ENCODE measurements at places on chromosomes 1 and 21. TPM values are rescaled to one million over a fixed set of nuclear protein-coding genes. Genes with fewer than 3 reads are reported as not detected.

DNA sequence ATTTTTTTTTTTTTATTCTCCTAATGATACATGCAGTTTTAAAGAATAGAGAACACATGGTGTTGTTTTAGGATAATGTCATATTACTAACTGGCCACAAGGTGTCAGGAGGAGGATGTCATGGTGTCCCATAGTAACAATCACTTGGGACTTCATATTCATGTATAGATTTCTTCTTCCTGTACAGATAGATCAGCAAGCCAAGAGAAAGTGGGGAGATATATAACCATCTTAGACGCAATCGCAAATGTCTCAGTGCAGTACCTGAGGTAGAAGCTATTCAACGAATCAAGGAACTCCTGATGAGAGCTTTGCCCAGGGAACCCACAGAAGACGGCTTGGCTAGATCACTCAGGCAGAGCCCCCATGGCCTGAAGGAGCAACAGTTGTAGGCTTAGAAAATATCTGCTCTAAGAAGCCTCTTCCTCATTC, 12.3 kb downstream of the OR2T11 start:
- no peaks in the 10 kb centered on the region for H3K36me3 ChIP-seq
- no peak overlapping the region for H3K4me3 ChIP-seq
- H3K4me1 ChIP-seq = no peaks in the 10 kb centered on the region
- peak; percentile 17 for DNase-seq
- H3K27me3 ChIP-seq = no peaks in the 10 kb centered on the region
- H3K27ac ChIP-seq = no peak overlapping the region

DNA sequence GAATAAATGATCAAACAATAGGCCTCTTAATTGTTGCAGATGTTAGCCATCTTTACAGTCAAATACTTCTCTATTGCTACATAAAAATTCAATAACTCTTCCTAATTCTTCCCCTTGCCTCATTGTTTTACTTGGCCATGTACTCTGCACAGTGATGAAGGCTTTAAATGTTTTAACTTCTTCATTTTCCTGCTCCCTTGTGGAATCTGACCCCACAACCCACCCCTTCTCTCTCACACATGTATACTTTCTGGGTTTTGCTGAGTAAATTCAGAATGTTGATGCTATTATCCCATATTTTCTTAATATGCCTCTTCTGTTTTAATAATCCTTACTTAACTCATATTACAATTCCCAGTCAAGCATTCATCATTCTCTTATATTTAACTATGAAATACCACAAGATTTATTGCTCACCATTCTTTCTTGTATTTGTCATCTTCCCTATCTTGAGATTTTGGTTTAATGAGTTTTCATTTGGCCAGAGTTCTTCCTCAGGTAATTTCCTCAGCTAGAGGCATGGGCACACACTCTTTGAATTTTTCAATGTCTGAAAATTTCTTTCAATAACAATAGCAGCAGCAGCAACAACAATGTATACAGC, 327.8 kb upstream of the USP24 start:
- H3K27ac ChIP-seq = no peak overlapping the region
- H3K27me3 ChIP-seq = no peaks in the 10 kb centered on the region
- no peak overlapping the region for H3K4me3 ChIP-seq
- H3K36me3 ChIP-seq = no peaks in the 10 kb centered on the region
- H3K4me1 ChIP-seq = no peaks in the 10 kb centered on the region

DNA sequence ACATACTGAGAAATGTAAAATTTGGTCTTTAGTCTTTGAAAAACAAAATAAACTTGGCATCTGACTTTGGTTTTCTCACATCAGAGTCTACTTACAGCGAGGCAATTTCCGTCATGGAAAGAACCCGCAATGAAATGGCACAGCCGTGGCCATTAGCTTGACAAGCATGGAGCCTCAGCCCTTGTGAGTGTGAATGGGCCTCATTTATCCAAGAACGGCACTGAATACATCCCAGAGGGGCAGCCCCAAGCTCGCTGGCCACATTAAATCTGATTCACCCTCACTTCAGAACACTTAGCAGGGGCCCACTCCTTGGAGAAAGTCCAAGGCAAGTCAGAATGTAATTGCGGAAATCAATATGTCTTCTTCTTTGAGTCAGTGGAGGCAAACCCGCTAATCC, 64.8 kb downstream of the ERG start:
- H3K4me1 ChIP-seq = no peaks in the 10 kb centered on the region
- H3K4me3 ChIP-seq = no peak overlapping the region
- H3K27ac ChIP-seq = no peak overlapping the region
- H3K36me3 ChIP-seq = no peaks in the 10 kb centered on the region

- no peaks in the 10 kb centered on the region for H3K27me3 ChIP-seq
- no peak overlapping the region for H3K27ac ChIP-seq
- H3K4me1 ChIP-seq = no peaks in the 10 kb centered on the region
- H3K4me3 ChIP-seq = no peak overlapping the region
- no peaks in the 10 kb centered on the region for H3K36me3 ChIP-seq
These were observed 28.7 kb downstream of the FCRL3 start for GRCh38 chr1:157671895-157672294.

GRCh38 chr1:94646141-94646643, 104.6 kb upstream of the F3 start:
- no peak overlapping the region for H3K4me3 ChIP-seq
- peaks cover 3% of the 10 kb centered on the region for H3K4me1 ChIP-seq
- H3K36me3 ChIP-seq = no peaks in the 10 kb centered on the region

GRCh38 chr1:53600001-53600400, 139.0 kb downstream of the GLIS1 start:
- H3K4me1 ChIP-seq = no peaks in the 10 kb centered on the region
- peak; percentile 37 for DNase-seq
- H3K27ac ChIP-seq = no peak overlapping the region
- H3K36me3 ChIP-seq = no peaks in the 10 kb centered on the region
- H3K27me3 ChIP-seq = no peaks in the 10 kb centered on the region
- no peak overlapping the region for H3K4me3 ChIP-seq

- no peaks in the 10 kb centered on the region for H3K4me1 ChIP-seq
- DNase-seq = peak; percentile 4
- no peak overlapping the region for H3K27ac ChIP-seq
- no peak overlapping the region for H3K4me3 ChIP-seq
- H3K27me3 ChIP-seq = no peaks in the 10 kb centered on the region
These were observed 40.0 kb downstream of the PDC start for GRCh38 chr1:186420923-186421322.

- no peak for DNase-seq
- H3K36me3 ChIP-seq = no peaks in the 10 kb centered on the region
- H3K27ac ChIP-seq = no peak overlapping the region
- no peaks in the 10 kb centered on the region for H3K27me3 ChIP-seq
- H3K4me1 ChIP-seq = no peaks in the 10 kb centered on the region
These were observed 9.3 kb downstream of the SLC2A5 start for GRCh38 chr1:9059891-9060744.

- no peak overlapping the region for H3K27ac ChIP-seq
- peak; percentile 94 for DNase-seq
- no peak overlapping the region for H3K4me3 ChIP-seq
- H3K27me3 ChIP-seq = no peaks in the 10 kb centered on the region
- H3K36me3 ChIP-seq = no peaks in the 10 kb centered on the region
- peaks cover 15% of the 10 kb centered on the region for H3K4me1 ChIP-seq
These were observed 80.6 kb upstream of the TRABD2B start for GRCh38 chr1:48077795-48078222.

GRCh38 chr1:63893976-63894375, 120.2 kb downstream of the ROR1 start:
- H3K4me1 ChIP-seq = peaks cover 2% of the 10 kb centered on the region
- no peak for DNase-seq
- H3K4me3 ChIP-seq = no peak overlapping the region
- no peaks in the 10 kb centered on the region for H3K27me3 ChIP-seq
- H3K27ac ChIP-seq = no peak overlapping the region

SPRR2A gene
- 0.60 TPM for total RNA-seq

LAMC1 gene
- 140 TPM for total RNA-seq

Measured in kidney (tissue), 22 donors.